T-helper 2 cell (primary cell): ENCODE measurements at places on chromosomes 7 and 10.

- no peak for DNase-seq
Measured at GRCh38 chr10:116421815-116422214, 5.8 kb upstream of the PNLIPRP3 start.

DNA sequence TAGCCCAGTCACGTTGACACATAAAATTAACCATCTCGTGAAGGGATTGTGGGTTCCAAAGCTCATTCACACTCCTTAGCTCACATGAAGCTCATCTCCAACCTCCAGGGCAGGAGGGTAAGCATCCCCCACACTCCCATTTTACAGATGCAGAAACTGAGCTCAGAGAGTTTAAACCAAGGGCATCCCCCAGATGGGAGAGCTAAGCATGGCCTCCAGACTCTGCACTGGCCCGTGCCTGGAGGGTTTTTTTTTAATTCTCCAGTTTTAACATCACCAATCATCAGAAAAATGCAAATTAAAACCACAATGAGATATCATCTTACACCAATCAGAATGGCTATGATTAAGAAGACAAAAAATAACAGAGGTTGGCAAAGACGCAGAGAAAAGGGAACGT is 53.3 kb upstream of the TCF7L2 start:
- DNase-seq: no peak

- no peak for DNase-seq
Measured at GRCh38 chr7:31419505-31420055, 79.1 kb upstream of the NEUROD6 start.

DNA sequence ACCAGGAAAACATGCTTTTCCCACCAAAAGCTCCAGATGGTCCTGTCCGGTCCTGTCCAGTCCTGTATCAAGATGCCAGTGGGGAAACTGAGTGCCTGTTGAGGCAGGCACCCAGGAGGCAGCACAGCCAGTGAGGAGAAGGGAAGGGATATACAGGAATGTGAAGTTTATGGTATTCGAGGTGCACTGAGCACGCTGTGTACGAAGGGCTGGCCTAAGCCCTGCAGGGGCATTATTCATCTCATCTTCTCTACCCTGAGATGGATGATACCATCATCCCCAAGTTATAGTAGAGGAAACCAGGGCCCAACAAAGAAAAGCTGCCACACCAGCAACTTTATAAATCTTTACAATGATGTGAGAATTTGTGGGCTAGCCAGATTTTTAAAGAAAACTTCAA is 23.4 kb upstream of the FXYD4 start:
- DNase-seq: peak; percentile 42

GRCh38 chr10:44467900-44468299 is 83.0 kb upstream of the CXCL12 start:
- no peak for DNase-seq
